OCI-LY7 (cell line): ENCODE measurements at places on chromosomes 5 and 9. TPM values are rescaled to one million over a fixed set of nuclear protein-coding genes. Genes with fewer than 3 reads are reported as not detected.

Gene GABBR2
- not detected in 2 replicates for total RNA-seq

Gene PCDHA7
- not detected in 2 replicates for total RNA-seq

Gene PRR16
- total RNA-seq = not detected in 2 replicates

Gene SLC4A9
- 2.6 and 5.1 TPM in 2 replicates for total RNA-seq

Gene KCNV2
- not detected in 2 replicates for total RNA-seq

Gene ZNF879
- total RNA-seq = 0.55 and 0.65 TPM in 2 replicates

Gene FSTL4
- total RNA-seq = not detected in 2 replicates

Gene HMCN2
- total RNA-seq = not detected in 2 replicates

Gene IL9
- total RNA-seq = not detected in 2 replicates
